ENCODE measurements at places on chromosomes 5 and 9. TPM values are rescaled to one million over a fixed set of nuclear protein-coding genes. Genes with fewer than 3 reads are reported as not detected.

TOR1B gene
- 9.4 TPM for total RNA-seq

GNA14 gene
- total RNA-seq = 1.4 TPM

RANBP3L gene
- total RNA-seq = 0.25 TPM

HSD17B4 gene
- 248 TPM for total RNA-seq

AMBP gene
- total RNA-seq = not detected

CORO2A gene
- total RNA-seq = 0.24 TPM

OR1L6 gene
- total RNA-seq = not detected

MYOZ3 gene
- 5.9 TPM for total RNA-seq

Data from heart left ventricle (tissue), 16 donors.